ENCODE measurements at places on chromosomes 13 and 19.

GRCh38 chr13:19845758-19846157, 17.7 kb downstream of the ZMYM5 start:
- no peak for DNase-seq

- no peak for DNase-seq
Measured at GRCh38 chr19:28610731-28611130, 602.2 kb downstream of the UQCRFS1 start.

GRCh38 chr13:80603351-80603750, 262.4 kb upstream of the SPRY2 start:
- no peak for DNase-seq

DNA sequence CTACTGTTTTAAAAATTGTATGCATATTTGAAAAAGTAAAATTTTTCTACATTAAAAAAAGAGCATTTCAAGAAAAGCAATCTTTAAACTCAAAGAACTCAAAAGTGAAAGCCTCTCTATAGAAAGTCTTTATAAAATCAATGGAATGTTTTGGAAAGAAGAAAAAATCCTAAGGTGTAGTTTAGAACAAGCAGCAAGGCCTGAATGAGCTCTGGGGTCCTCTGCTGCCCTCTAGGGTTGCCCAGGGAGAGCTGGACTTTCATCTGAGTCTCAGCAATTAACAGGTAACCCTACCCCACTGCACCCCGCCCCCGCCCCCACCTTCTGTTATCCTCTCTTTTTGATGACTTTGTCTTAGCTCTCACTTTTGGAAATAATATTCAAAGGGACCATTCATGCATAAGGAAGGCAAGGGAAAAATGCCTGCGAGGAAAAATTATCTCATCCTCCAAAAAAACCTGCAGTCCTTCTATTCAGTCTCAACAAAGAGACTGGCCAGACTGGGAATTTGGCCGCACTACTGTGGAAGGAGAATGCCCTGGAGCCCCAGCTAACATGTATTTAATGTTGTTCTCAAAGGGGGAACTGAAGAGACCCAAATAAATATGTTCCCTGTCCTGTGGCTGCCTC, 24.1 kb downstream of the SLC25A30 start:
- DNase-seq: no peak

- no peak for DNase-seq
Measured at GRCh38 chr19:57934820-57935665, at the start of gene ZNF418. Gene ZNF418 (minus strand): TSS chr19:57935402. CDS start chr19:57933822, 1,580 bp downstream.

GRCh38 chr13:45195421-45195820, 5.4 kb downstream of the KCTD4 start:
- DNase-seq: no peak

GRCh38 chr19:55227241-55228014, 1.1 kb downstream of the TMEM86B start:
- DNase-seq: no peak

DNA sequence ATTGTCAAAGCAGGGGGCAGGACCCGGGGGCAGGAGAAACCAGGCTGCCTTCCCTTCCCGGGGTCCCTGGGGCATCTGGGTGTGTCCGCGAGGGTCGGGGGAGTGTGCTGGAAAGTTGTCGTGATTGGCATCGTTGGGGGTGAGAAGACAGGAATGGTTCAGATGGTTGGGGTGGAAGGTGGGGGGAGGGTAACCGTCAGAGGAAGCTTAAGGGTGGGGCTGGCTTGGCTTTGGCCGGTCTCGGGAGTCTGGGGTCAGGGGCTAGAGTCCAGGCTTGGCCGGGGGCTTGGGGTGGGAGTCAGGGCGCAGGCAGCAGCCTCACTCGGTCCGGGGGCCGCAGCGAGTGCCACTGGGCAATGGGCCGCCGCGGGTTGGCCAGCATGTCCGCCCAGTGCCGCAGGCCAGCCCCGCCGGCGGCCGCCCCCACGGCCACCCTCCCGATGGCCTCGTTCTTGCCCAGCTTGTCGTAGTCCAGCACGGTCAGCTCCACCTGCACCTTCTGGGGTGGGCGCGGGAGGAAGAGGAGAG, 6.8 kb upstream of the DNAAF3 start:
- DNase-seq: no peak

GRCh38 chr13:111401755-111402154, 81.3 kb downstream of the TEX29 start:
- no peak for DNase-seq

GRCh38 chr13:42981853-42982252, 10.2 kb downstream of the EPSTI1 start:
- no peak for DNase-seq

- DNase-seq: no peak
Measured at GRCh38 chr19:13799669-13800068, 4.4 kb downstream of the ZSWIM4 start.

- DNase-seq: no peak
Measured at GRCh38 chr19:23776507-23777205, 18.0 kb upstream of the ZNF681 start.

DNA sequence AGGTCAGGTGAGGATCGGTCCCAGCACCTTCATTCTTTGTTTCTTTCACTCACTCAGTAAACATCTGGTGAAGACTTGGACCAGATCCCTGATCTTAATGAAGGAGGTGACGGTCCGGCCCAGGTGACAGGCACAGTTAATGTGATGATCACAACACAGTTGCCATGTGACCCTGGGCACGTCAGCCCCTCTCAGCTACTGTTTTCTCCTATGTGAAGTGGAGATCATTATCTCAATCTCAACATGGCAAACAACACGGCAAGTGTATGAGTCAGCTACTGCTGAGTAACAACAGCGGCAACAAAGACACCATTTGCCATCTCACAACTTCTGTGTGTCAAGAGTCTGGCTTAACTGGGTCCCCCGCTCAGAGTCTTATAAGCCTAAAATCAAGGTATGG, 74.6 kb downstream of the GNG7 start:
- DNase-seq: no peak

- DNase-seq: no peak
Measured at GRCh38 chr13:74641586-74641985, 507.4 kb upstream of the KLF12 start.

DNA sequence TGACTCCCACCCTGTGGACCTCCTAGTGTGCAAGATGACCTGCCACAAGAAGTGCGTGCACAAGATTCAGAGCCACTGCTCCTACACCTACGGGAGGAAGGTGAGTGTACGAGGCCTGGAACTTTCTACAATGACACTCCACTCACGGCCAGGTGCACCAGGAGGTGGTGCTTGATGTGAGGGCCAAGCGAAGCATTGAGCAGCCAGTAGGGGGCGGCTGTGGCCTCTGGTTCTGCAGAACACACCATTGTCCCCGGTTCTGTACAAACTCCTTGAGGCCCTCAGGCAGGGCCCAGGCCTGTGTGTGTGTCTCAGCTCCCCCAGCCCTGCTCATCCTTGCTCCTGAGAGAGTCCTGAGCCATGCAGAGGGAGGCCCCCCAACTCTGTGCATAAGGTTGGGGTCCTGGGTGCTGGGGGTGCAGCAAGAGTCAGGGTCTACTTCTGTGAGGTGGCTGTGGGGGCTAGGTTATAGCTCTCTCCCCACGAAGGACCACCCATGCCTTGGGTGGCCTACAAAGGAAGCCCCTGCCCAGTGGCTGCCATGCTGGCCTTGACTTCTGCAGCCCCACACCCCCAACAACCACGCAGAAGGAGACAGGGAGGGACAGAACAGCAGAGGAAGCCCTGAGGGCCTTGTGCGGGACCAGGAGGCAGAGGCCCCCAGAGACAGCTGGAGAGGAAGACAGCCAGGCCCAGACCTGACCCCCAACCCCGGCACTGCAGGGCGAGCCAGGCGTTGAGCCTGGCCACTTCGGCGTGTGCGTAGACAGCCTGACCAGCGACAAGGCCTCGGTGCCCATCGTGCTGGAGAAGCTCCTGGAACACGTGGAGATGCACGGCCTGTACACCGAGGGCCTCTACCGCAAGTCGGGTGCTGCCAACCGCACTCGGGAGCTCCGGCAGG, 9.7 kb upstream of the USE1 start:
- DNase-seq: peak; percentile 38

- no peak for DNase-seq
Measured at GRCh38 chr19:41694196-41694595, 6.1 kb upstream of the CEACAM7 start.

- no peak for DNase-seq
Measured at GRCh38 chr19:49119411-49120324, at the start of gene PPFIA3. Gene PPFIA3 (plus strand): TSS chr19:49119544. CDS start chr19:49127874, 8,330 bp downstream.

- DNase-seq: no peak
Measured at GRCh38 chr13:77345150-77345780, 18.4 kb upstream of the MYCBP2 start.

DNA sequence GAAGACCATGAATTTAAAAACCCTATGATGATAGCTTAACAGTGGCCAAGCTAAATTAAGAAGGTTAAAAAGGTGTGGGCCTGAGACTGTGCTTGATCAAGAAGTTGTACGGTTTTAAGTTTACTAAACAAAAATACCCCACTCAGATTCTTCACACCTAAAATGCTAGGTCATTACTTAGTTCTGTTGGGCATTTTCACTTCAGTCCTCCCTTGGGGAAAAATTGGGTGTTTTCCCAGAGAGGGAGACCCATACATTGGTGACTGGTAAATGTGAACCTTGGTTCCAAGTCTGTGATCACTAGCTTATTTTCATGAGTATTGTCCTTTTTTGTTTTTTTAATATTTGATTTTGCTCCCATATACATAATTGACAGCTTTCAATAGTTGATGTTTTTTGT, 44.4 kb downstream of the MTUS2 start:
- DNase-seq: no peak

- DNase-seq: no peak
Measured at GRCh38 chr13:20197361-20197834, 4.7 kb upstream of the GJB2 start.

- DNase-seq: no peak
Measured at GRCh38 chr19:58516246-58516836, 3.3 kb downstream of the ZBTB45 start.

DNA sequence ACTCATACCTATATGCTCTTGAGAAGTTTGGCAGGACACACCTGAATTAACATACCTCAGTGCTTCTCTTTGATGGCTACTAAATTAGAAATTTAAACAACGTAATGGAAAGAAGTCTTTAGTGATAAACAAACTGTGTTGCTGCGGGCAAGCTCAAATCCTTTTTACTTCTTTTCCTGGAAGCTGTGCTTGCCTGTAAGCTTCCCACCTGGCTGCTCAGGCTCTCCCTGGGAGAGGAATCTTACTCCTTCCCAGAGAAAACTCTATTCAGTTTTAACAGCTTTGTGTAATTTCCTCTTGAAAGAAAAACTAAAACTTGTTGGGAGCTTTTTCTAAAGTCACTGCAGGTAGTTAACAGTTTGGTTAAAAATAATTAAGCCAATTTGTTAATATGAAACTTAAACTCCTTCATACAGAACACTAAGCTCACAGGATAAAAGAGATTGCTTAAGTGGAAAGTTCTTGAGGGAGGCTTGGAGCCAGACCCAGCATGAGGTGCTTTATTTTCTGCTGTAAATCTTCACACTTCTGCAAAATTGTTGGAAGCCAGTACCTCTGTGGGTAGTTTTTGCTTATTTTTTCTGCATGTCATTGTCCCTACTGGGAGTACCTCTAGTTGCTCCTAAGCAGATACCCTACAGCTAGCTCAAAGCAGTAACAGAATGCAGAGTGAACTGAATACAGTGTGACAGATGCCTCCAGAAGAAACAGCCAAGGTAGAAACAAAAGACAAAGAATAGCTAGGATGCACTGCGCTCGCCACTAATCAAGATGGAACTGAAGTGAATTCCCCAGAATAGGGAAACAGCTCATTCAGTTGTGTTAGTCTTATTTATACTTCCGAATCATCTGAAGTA, 1253.0 kb downstream of the PCDH17 start:
- DNase-seq: no peak

- no peak for DNase-seq
Measured at GRCh38 chr19:13152356-13152973, 2.3 kb downstream of the IER2 start.

DNA sequence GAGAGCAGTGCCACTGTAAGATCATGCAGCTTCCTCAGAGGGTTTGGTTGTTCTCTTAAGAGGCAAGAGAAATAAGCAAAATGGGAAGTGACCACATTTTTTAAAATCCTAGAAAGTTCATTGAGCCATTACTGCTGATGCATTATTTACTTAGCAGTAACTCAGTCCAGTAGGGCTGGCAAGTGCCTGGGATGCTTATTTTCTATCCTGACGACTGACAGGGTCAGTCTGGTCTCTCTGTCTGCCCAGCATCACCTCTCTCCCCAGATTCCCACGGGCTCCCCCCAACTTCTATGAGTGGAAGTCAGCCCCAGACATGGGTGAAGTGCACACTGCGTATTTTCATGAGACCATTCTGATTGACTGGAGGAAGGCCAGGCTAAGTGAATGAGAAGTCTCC, 10.4 kb downstream of the SHISA2 start:
- no peak for DNase-seq

DNA sequence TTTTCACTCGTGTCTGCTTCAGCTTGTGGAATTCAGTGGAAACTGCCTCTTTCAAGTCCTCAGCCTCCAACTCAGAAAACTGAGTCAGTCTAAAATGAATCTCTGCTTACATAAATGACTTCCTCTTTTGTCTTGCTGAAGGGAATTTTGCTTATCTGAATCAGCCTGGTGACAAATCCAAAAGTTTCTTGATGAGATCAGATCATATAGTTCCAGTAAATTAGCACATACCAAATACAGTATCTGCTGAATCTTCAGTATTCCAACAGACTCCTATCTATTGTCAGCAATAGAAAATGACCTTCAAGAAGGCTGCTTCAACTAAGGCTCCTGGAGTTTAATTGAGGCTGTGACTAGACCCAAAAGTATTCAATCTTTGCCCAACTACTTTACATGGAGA, 290.0 kb downstream of the MZT1 start:
- no peak for DNase-seq

GRCh38 chr13:29877456-29878078, 27.1 kb upstream of the UBL3 start:
- DNase-seq: no peak

DNA sequence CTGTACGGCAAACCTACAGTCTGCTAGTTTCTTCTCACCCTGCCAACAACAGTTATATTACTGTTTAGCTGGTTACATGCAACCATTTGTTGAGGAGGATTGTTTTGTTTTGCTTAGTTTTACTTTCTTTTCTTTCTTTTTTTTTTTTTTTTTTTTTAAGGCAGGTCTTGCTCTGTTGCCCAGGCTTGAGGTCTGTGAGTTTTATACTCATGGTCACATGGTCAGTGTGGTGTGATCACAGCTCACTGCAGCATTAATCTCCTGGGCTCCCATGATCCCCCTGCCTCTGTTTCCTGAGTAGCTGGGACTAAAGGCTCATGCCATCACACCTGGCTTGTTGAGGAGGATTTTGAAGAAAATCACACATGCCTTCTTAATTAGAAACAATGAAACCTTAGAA, 505.6 kb downstream of the GPC5 start:
- no peak for DNase-seq
